Epithelial cell of proximal tubule (primary cell): ENCODE measurements at places on chromosomes 5 and 9.

- no peak for DNase-seq
These were observed 119.2 kb upstream of the ICE1 start for GRCh38 chr5:5303242-5303641.

- DNase-seq: no peak
These were observed 330.0 kb downstream of the ARRDC3 start for GRCh38 chr5:91052977-91053740.

DNA sequence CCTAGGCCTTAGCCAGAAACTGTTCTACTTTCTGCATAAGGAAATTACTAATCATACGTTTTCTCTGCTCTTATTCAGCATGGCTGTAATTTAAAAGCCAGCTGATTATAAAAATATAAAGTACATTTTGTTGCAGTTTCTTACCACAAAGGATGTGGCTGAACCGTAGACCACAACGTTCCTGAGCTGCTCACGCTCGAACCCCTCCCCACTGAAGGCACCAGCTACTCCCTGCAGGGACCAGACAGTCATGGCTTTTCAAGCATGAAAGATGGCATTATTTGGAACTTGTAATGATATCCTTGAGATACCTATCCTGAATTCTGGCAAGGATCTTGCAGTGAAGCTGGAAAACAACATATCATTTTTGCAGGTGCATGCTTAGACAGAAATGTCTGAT lies 91.8 kb upstream of the DMRT1 start:
- DNase-seq: no peak

DNA sequence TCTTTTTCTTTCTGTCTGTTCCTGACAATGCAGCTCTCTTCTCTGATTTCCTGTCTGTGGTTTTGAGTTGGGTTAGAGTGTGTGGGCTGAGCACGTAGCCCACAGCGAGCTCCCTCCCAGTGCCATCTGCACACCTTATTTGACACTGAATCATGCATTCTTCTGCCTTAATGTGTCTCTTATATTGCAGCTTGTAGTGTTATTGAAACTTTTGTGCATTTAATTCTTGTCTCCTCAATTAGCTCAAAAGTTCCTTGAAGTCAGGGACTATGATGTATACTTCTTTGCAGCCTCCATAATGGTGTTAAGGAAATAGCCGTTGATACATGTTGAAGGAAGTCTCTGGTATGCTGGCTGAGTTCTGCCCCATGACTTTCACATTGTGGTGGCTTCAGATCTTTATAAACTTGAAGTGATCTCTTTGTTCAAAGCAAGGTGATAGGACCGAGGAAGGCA lies 576.2 kb upstream of the CLINT1 start:
- DNase-seq: no peak

DNA sequence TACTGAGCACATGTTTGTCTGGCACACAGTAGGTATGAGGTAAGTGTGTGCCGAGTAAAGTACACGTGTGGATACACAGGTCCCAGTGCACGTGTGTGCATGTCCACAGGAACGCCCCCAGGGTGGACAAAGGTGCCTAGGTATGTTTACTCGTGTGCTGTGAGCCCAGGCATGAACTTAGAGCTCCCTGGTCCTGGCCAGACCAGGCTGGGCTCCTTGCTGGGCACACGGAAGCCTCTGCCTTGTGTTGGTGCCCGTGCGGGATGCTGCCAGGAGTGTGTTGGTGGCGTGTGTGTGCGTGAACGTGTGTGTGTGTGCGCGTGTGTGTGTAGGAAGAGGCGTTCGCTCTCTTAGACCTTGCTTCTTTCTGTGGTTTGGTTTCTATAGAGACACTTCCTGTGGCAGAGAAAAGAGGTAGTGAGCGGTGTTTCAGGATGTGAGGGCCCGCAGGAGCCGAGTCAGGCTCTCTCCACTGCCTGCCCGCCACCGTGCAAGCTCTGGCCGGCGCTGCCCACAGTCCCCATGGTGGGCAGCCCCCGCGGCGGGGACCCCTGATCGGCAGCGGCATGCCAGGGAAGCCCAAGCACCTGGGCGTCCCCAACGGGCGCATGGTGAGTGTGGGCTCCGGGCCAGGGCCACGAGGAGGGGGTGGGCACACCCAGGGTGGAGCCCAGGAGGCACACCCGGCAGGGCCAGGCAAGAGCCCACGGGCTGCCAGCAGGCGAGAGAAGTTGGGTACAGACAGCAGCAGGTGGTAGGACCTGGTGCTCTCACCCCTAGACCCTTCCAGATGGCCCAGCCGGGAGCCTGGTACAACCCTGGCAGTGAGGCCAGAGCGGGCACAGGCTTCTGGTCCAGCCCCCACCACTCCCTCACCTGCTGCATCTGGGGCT lies at the start of gene RGS14:
Gene RGS14, plus strand, starts transcription at position 466 of the 893 bp plus-strand sequence. Its CDS starts 101 bp downstream, at position 567.
- DNase-seq: no peak

GRCh38 chr5:39072925-39073766 lies 1.1 kb downstream of the RICTOR start:
- DNase-seq: no peak

GRCh38 chr5:82265047-82265446 lies 13.1 kb downstream of the RPS23 start:
- DNase-seq: no peak

- DNase-seq: no peak
These were observed 37.5 kb downstream of the GSN start for GRCh38 chr9:121305269-121305994.
